ENCODE measurements at places on chromosomes 1 and 21.

DNA sequence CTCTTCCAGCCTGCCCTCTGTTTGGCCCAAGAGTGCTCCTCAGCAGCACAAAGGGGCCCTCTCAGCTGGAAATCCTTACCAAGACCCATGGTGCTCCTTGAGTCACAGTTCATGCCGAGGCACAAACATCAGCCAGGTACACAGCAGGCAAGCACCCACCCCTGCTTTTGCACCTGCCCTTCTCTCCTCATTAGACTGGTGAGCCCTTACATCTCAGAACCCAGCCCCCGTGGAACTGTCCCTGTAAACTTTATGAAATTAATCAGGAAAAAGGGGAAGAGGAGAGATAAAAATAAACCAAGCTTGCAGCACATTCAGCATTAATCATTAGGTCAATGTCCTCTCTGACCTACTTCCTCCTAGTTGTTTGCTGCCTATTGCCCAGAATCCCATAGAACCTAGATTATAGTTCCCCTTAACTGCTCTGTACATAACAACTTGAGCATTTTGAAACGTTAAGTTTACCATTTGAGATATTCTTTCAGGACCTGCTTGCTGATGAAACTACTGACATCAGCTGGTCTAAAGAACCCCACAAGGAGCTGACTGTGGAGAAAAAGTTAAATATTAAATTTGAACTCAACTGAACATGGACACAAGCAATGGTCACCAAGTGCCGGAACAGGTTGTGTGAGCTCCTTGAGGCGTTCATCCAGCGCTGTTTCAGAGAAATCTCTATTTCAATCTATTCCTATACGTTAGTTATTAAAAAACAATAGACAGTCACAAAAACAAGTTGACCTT is 738.4 kb downstream of the MATN1 start:
- DNase-seq = no peak

- DNase-seq = no peak
These were observed 65.0 kb upstream of the DISP3 start for GRCh38 chr1:11413986-11414391.

- peak; percentile 20 for DNase-seq
These were observed 47.9 kb downstream of the GON4L start for GRCh38 chr1:155809088-155809487.

DNA sequence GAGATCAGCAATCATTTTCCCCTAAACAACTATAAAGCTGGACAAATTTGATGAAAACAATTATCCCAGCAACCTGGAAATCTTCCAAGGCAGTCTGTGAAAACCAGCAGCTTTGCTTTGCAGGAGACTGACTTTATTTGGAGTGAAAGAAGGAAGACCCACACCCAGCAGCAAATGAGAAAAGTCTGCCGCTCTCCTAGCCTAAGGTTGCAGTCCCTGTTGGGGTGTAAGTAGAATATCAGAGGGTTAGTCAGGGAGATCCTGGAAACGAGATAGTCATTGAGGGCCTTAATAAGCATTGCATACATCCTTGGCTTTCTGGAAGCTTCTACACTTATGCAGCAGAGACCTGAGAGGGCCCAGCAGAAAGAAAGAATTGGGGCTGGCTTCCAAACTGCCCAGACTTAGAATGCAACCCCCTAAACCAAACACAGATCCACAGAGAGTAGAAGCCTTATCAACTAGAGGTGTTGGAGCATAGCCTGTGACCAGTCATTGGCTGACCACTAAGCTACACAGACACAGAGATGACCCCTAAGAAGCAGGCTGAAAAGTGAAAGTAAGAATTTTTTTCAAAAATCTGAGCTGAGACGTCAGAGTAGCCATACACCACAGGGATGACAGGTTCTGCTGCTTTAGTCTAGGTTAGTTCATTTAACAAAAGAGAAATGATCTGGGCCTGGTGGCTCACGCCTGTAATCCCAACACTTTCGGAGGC is 98.3 kb downstream of the LYPLAL1 start:
- no peak for DNase-seq

DNA sequence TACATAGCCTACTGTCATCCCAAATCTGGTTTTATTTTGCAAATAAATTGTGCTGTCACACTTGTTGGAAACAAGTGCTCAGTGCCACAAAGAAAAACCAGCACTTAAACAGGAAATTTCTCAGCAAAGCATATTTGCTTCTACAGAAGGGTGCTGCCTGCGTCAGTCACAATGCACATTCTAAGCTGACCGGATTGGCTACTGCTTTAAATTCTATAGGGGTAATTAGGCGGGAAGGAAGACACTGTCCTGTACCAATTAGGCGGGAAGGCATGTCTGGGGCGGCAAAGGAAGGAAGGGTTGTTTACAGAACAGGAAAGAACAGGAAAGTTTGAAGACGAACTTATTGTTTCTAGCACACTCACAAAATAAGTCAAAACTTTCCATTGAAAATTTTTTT is 2.8 kb downstream of the IFI16 start:
- peak; percentile 91 for DNase-seq
